ENCODE measurements at places on chromosomes 5 and 9.

- no peak for DNase-seq
Measured at GRCh38 chr5:127051591-127051990, 21.2 kb upstream of the MARCHF3 start.

GRCh38 chr5:104385906-104386305 is 823.3 kb upstream of the NUDT12 start:
- DNase-seq = no peak

DNA sequence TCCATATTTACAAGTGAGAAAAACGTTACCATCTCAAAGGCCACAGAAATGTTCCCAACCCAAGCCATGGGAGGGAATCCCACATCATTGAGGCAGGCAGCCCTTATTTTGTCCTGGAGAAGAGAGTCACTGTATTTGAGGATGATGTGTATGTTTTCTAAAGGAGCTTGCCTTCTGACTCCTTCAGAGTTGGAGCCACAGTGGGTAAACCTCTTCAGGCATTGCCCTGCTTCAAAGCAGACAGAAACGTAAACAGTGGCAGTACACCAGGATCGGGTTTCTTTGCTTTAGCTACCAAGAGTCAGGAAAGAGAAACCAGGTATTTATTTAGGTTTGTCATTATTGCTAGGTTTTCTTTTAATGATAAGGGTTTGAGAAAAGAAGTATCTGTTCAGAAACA is 45.7 kb downstream of the MUSK start:
- no peak for DNase-seq

DNA sequence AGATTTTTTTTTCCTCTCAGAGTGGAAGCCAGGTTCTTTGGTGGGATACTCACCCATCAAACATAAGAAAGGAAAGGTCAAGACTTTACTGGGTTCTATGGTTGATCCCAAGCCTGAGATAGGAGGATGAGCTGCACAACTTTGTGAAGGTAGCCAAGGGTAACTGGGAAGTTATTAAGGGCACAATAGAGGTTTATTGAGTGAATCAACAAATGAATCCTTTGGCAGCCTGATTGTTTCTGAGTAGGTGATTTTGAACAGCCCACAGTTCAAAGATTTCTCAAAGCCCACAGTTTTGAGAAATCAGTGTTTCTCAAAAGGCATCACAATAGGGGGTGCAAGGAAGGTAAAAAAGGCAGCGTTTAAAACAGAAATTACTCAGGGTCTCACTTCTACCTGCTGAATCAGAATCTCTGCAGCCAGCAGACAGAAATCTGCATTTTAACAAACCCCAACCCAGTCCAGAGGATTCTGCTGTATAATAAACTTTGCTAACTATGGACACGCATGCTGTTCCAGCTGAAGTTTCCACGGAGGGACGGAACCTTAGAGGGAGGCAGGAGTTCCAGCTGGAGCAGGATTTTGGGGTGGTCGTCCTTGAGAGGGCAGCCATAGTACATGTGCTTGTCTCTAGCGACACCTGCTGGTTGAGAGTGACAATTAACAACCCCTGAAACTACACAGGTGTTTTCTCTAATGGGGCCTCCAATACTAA is 32.7 kb upstream of the FSD1L start:
- DNase-seq = peak; percentile 61

- no peak for DNase-seq
Measured at GRCh38 chr9:121883281-121884056, 209.6 kb downstream of the TTLL11 start.

- no peak for DNase-seq
Measured at GRCh38 chr5:65811004-65811403, 89.0 kb downstream of the NLN start.

- DNase-seq = no peak
Measured at GRCh38 chr9:110432253-110432652, 94.6 kb upstream of the TXNDC8 start.

Data from activated CD4-positive, alpha-beta T cell treated with anti-CD3 and anti-CD28 coated beads, Interleukin-2, Interleukin-4, amounts not matched to agents 100 ng/mL and 50 ng/mL, durations not matched to agents 16 hours and 8 hours (primary cell).